ENCODE measurements at places on chromosomes 4 and X. TPM values are rescaled to one million over a fixed set of nuclear protein-coding genes. Genes with fewer than 3 reads are reported as not detected.
A peak's percentile ranks its signal among the peaks of the same experiment; 100 is the strongest.

Gene TLR10
- not detected for total RNA-seq

Gene DDX3X
- total RNA-seq, result 470 TPM

Gene FRMD7
- total RNA-seq, result not detected

DNA sequence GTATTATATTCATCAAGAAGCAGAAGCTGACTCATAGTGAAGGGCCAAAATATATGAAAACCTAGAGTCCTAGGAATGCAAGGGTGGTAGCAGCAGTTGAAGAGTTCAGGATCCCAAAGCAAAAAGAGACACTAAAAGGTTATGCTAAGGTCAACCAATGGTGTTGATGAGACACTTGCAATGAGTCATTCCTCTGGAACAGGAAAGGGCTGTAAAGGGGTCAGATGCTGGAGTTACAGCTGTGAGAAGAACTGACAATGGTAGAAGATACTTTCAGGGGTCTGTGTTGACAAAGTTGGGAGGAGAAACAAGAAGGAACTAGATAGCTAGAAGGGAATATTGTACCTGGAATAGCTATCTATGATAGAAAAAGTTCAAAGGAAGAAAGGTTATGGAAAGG lies 47.5 kb downstream of the ZGRF1 start:
- peak; percentile 10 for DNase-seq

- DNase-seq, result no peak
Measured at GRCh38 chr4:185108669-185109068, 34.4 kb upstream of the SLC25A4 start.

Measured in dermis blood vessel endothelial cell (primary cell).